ENCODE measurements at places on chromosomes 1 and 21. TPM values are rescaled to one million over a fixed set of nuclear protein-coding genes. Genes with fewer than 3 reads are reported as not detected.

DNA sequence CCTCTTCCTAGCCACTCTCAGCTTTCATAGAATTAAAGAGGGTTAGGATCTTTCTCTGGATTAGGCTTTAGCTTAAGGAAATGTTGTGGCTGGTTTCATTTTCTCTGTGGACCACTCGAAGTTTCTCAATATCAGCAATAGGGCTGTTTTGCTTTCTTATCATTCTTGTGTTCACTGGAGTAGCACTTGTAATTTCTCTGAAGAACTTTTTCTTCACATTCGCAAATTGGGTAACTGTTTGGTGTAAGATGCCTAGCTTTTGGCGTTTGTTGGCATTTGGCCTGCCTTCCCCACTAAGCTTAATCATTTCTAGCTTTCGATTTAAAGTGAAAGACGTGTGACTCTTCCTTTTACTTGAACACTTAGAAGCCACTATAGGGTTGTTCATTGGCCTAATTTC is 210.8 kb upstream of the PROX1 start:
- no peak for DNase-seq

DNA sequence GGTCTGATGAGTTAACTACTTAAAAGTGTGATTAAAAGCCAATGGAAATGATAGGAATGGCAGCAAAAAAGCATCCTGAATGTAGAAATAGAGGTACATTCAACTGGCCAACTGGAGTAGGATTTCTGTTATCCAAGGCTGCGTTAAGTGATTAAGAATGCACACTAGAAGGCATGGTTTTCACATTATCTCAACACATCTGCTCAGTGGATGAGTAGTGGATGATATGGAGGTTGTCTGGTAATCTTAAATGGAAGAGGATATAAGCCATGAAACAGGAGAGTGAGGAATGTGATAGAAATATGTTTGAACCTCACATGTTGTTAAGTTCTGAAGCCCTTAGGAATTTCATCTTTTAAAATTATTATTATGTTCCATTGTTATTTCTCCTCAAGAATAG is 839.9 kb downstream of the USP25 start:
- no peak for DNase-seq

- DNase-seq, result no peak
Observed at GRCh38 chr21:14916676-14917141, 148.1 kb downstream of the NRIP1 start.

DNA sequence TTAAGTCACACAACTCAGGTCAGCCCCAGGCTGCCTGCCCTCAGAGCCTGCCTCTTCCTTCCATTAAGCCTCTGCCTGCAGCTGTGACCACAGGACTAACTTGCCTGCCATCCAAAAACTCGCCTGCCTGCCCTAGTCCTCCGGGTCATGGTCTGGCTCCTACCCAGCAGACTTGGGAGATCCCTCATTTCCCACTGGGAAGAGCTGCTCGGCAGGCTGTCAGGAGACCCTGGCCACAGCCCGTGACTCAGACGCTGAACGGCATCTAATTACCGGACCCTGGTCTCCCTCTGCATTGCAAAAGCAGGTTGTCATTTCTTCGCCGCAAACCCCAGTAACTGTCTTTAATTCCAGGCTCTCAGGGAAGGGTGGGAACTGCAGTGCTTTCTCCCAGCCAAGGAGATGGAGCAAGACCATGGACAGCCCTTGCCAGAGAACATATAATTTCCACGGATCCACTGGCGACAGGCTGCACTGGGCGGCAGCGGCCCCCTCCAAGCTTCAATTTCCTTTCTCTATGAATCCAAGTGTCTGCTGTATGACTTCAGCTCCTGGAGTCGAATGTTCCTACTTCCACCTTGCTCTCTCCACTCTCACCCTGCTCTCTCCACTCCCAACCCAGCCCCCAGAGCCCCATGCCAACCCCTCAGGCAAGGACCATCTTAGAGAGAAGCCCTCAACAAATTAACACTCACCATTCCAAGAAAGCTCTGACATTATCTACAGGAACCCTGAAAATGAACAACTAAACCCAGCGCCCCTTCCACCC is 20.4 kb downstream of the OLFML2B start:
- no peak for DNase-seq

DNA sequence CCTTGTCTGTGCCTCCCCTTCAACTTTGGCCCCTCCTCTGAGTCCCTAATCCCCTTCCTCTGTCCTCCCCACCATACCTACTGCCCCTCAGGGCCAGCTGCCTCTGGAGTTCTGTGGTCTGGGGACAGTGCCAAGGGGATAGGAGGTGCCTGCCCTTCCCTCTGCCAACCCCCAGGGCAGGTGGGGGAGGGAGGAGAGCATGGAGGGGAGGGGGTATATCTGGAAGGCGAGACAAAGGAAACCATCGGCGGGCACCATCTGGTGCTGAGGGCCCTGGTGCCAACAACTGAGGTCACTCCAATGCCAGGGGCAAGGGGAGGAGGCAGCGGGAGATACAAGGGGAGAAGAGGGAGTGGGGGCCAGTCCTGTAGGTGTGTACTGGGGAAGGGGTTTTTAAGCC is 9.6 kb downstream of the RAB25 start:
- DNase-seq, result no peak

- DNase-seq, result peak; percentile 80
Observed at GRCh38 chr1:31937300-31938183, 626 bp downstream of the PTP4A2 start.

- no peak for DNase-seq
Observed at GRCh38 chr1:170662561-170663403, 1.1 kb upstream of the PRRX1 start.

DNA sequence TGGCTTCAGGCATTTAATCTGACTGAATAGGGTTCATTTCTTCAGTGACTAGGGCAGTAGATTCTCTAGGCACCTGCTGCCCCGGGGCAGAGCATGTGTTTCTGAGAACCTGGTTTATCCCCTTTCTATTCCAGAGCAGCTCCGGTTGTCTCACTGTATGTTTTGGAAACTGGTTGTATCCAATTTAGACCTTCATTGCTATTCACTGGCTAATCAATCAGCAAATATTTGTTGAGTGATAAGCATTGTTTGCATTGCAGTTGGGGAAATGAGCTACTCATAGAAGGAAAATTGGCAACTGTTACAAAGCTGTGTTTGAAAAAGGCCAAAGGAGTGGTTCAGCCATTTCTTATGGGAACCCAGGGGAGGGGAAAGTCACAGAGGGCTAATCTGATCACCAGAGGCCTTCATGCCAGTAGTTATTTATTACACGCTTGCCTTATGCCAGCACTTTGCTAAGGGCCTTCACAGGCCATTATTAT is 2.9 kb downstream of the QSOX1 start:
- peak; percentile 49 for DNase-seq

- DNase-seq, result no peak
Observed at GRCh38 chr1:63523738-63524137, 413 bp downstream of the EFCAB7 start.

DNA sequence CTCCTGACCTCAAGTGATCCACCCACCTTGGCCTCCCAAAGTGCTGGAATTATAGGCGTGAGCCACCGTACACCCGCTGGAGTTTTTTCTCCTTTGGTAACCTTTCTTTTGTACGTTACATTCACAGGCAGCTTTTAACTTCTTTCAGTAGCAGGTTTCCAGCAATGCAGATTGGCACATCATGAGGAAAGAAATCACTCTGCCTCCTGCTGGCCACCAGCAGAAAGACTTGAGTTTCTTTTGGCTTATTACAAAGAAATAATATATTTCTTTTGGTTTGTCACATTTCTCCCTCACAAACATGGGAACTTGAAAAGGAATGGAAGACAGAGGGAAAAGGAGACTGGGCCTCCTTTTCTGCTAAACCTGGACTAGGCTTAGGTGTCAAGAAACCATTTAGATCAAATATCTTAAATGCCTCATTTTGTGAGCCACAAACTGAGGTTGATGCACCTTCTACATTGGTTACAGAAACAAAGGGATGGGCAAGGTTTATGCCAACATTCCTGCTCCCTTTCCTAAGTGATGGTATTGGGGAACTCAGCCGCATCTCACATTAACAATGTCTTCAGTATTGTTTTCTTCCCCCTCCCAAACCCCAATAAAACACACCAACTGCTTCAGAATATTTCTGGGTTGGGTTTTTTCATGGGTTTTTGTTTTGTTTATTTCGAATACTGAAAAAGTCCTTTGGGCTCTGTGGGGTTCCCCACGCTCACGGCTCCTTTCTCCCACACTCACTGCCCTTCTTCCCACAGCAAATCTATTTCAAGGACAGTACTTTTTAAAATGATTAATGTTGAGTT is 7.7 kb downstream of the ENSA start:
- DNase-seq, result peak; percentile 85

DNA sequence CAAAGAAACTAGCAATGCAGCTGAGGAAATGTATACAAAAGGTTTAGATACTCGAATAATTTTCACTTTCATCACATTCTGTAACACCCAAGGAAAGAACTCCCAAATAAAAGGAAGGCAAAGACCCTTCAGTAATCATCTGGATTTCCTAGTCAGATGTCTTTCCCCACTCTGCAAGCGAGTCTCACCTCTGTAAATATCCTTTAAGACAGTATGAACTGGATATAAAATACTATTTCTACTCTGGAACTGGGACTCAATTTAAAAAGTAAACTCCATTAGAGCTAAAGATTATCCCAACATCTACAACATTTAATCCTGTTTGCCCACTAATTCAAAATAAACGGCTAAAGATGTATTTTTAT is 27.0 kb downstream of the C2CD2 start:
- DNase-seq, result no peak

- no peak for DNase-seq
Observed at GRCh38 chr1:8025671-8026144, 401 bp downstream of the ERRFI1 start.

GRCh38 chr1:184664042-184664660 is 90.5 kb downstream of the EDEM3 start:
- DNase-seq, result peak; percentile 89

DNA sequence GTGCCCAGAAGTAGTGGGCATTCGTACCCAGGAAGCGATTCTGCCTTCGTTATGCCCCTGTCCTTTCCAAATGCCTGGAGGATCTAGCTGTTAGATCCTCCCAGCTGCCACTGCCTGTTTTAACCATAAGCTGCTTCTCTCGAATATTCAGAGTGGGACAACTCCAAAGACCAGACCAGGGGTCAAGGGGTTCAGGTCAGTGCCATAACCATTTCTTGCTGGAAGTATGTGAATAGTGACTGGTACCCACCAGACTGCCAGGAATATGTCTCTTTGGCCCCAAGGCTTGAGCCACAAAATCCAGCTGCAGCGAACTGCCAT is 914 bp upstream of the MTF1 start:
- no peak for DNase-seq

DNA sequence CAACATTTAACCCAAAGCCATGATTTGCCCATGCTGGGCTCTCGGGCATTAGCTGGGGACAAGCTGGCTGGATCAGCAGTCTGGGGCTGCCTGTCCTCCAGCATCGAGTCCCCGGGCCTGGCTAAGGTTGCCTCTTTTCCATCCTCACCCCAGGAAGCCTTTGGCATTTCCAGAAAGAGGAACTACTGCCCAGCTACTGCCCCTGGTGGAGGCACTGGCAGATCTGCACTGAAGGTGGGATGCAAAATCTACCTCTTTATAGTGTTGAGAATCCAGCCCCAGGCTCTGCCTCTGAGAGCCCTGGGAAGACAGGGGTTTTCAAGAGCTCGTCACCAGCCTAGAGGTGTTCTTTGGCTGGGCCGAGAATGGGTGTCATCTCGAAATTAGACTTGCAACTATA is 635.9 kb downstream of the MATN1 start:
- no peak for DNase-seq

GRCh38 chr21:31873696-31874599 is 1.1 kb downstream of the HUNK start:
- DNase-seq, result no peak

- DNase-seq, result no peak
Observed at GRCh38 chr1:221310180-221310579, 430.9 kb downstream of the HLX start.

DNA sequence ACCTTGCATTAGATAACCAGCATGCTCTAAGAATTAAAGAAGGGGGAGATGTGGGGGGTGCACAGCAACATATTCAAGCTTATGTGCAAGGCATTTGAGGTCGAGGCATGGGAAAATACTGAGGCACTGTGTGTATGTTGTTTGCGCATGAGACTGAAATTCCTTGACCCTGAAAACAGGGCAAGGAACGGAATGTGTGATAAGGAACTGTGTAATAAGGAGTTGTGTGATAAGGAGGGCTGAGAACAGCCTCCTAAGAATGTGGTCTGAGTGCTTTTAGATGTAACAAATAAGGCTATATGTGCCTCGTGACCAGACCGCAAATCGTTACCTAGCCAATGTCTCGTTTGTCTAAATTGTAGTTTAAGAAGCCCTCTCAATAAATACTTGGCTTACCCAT is 26.5 kb upstream of the ITLN1 start:
- no peak for DNase-seq

GRCh38 chr21:29583424-29583924 is 284.8 kb downstream of the BACH1 start:
- no peak for DNase-seq

- no peak for DNase-seq
Observed at GRCh38 chr1:214136324-214136919, 144.5 kb upstream of the SMYD2 start.

SPOCD1 gene
- 0.69 TPM for total RNA-seq

TMIGD3 gene
- total RNA-seq, result 53.1 TPM

C1QC gene
- 24.1 TPM for total RNA-seq

XCL1 gene
- total RNA-seq, result not detected

NHLH1 gene
- total RNA-seq, result not detected

REN gene
- total RNA-seq, result not detected

F5 gene
- total RNA-seq, result not detected

DPT gene
- 2.5 TPM for total RNA-seq

NOS1AP gene
- 1.8 TPM for total RNA-seq

KRTAP19-3 gene
- total RNA-seq, result not detected

ZC3H12A gene
- 20.7 TPM for total RNA-seq

TRIM63 gene
- total RNA-seq, result not detected
